ENCODE measurements at places on chromosomes 4 and X.

DNA sequence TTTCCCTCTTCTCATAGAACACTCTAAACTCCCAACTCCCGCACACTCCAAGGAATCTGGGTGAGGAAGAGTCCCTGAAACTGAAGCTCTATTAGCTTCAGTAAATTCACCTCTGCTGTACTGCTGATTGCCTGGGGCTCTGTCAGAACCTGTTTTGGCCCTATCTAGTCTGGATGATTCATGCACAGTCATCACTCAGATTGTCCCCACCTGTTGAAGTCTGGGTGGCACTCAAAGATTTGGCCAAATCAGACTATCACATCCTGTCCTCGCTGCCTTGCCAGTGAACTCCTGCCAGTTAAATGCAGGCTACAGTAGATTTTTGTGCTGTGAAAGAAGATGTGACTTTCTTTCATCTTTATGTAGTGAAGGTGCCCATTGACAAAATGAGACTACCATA lies 63.5 kb upstream of the EMCN start:
- no peak for DNase-seq

DNA sequence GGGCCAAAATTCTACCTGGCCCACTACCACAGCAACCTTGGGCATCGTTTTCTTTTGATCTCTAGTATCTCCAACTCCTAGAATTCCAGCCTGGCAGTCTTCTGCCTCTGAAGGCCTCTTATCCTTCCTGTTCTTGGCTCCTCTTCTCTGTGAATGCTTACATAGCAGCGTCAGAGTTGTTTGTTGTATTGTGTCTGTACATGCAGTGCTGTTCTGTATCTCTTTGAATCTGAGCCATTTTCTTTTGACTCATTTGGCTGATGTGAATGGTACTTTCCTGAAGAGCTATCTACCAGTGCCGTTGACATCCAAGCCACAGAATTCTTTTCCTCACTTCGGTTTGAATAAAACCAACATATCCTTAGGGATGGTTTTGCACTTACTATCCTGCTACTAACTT lies 79.2 kb downstream of the TMEM164 start:
- no peak for DNase-seq

DNA sequence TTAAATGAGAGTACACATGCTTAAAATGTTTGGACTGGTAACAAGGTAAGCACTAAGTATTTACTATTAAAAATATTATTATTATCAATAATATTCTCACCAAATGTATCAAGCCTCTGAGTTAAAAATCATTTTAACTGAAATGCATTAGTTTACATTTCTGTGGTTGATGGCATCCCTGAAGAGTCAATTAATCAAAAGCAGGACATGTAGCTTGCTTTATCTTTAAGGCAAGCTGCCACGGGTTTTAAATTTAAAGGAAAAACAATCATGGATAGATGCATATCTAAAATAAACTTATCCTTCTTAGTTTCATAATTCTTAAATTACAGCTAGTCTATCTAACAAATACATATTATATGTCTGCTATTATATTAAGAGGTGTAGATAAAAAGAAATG lies 584.8 kb upstream of the INTU start:
- no peak for DNase-seq

- no peak for DNase-seq
Observed at GRCh38 chrX:107560041-107560440, 68.3 kb upstream of the PRPS1 start.
